ENCODE measurements at places on chromosomes 11 and 22. TPM values are rescaled to one million over a fixed set of nuclear protein-coding genes. Genes with fewer than 3 reads are reported as not detected.

The FAM89B gene
- 42.0 TPM for polyA plus RNA-seq

The SCGB1A1 gene
- 0.20 TPM for polyA plus RNA-seq

- DNase-seq: no peak
Measured at GRCh38 chr11:119865661-119866156, 136.7 kb upstream of the NECTIN1 start.

DNA sequence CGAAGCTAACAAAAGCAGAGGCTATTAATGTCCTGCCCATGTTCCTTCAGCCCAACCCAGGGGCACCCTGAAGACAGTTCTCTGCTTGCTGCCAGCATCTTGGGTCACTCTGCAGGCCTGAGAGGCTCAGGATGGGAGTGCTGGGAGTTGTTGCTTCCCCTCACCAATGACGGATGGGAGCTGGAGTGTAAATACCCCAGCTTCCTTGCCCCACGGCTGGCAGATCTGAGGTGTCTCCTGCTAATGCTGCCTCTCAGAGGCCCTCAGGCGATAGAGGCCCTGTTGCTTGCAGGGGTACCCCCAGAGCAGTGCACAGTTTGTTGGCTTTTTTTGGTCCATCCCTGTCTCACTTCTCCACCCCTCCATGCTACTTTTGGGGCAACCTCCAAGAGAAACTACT is 32.9 kb downstream of the IFT27 start:
- no peak for DNase-seq

DNA sequence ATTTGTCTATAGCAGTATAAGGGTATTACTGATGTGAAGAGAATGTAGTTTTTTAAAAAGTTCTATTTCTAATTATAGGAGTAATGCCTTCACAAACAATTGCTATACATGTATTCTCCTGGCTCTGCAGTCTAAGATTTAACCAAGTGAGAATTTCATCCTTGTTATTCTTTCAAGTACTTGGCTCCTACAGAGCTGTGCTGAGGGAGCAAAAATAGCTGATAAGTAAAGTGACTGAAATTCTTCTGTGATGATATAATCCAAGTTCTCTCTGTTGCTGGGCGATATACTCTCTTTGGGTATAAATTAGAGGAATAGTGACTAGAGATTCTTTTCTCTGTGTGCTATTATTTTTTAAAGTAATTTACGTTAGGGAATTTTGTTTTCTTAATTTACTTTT is 68.0 kb downstream of the PGR start:
- no peak for DNase-seq

DNA sequence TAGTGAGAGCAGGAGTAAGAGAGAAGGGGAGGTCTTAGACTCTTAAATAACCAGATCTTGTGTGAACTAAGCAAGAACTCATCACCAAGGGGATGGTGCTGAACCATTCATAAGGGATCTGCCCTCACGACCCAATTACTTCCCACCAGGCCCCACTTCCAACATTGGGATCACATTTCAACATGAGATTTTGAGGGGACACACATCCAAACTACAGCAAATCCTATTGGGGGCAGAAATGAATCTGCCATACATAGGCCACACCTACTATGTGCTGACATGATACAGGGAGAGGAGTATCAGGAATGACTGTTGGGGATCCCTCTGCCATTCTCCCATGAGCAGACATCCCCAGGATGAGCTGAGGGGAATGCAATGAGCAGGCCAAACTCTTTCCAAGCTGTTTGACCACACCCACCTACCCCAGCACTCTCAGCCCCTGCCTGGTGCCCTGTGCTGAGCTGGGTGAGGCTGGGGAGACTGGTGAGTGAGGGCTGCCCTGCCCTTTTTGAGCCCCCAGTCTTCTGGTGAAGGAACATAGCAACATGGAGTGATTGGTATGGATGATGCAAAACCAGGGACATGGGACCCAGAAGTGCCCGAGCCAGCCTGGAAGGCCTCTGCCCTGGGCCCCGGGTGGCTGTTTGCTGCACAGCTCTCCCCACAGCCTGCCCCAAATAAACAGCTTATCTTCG is 1.2 kb upstream of the GTSE1 start:
- no peak for DNase-seq

GRCh38 chr11:129144256-129144655 is 47.9 kb downstream of the ARHGAP32 start:
- DNase-seq: no peak

- no peak for DNase-seq
Measured at GRCh38 chr11:2664791-2665525, 34.8 kb downstream of the KCNQ1OT1 start.

- no peak for DNase-seq
Measured at GRCh38 chr11:85359859-85360258, 267.3 kb downstream of the DLG2 start.

Measured in heart right ventricle (tissue), 16 donors.